NCI-H1048 (cell line): ENCODE measurements at places on chromosomes 5 and 9.

- no peak for DNase-seq
These were observed 26.6 kb upstream of the OR2K2 start for GRCh38 chr9:111356481-111357244.

DNA sequence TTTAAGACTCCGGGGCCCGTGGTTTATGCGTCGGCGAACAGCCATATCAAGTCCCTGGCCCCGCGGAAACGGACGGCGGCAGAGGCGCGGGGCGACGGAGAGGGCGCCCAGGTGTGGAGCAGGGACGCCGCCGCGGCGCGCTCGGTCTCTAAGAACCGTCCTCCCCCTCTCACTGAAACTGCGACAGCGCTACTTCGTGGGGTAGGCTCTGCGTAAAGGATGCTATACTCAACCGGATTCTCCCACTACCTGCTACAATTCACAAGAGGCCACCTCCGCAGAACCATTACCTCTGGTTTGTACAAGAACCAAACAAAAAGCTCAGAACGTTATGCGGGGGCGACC lies 404 bp downstream of the MRNIP start:
- DNase-seq, result no peak

GRCh38 chr9:101711330-101711941 lies 27.0 kb downstream of the GRIN3A start:
- DNase-seq, result no peak

GRCh38 chr5:111063709-111064322 lies 7.7 kb upstream of the TSLP start:
- no peak for DNase-seq

- no peak for DNase-seq
These were observed 110.5 kb downstream of the CACNA1B start for GRCh38 chr9:137988051-137988450.

DNA sequence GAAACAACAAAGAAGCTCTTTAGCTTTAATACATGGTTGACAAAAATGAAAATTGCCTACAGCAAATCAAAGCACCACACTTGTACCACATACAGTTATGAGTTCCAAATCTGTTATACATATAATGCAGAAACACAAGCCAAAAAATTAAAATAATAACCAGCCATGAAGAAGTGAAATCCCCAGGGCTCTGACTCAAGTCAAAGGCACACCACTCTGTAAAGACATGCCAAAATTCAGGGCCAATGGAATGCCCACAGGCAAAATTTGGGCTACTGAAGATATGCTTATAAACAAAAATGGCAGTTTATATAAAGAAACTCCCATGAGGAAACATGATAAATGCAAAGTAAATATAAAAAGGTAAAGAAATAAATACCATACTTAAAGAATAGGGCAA lies 29.0 kb downstream of the THBS4 start:
- DNase-seq, result no peak

DNA sequence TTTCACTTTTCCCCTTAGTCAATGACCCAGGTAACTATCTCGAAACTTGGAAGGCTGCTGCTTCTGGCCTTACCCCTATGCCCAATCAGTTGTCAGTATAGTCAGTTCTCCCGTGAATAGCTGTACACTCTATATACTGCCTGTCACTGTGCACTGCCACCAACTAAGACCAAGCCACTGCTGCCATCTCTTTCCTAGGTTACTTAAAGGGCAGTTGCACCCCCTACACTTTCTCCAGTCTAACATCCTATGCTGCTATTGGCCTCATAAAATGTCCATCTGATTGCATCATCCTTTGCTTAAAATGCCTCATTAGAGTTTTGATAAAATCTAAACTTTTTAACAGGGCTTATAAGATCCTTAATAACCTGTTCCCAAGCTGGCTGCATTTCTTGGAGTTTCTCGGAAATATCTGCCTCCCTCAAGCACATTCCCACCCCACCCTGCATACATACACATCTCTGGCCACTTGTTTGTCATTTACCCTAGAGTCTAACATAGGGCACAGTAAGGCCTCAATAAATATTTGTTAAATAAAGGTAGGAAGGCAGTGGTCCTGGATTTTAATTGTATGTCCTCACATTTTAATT lies 32.8 kb upstream of the TNFAIP8 start:
- no peak for DNase-seq

DNA sequence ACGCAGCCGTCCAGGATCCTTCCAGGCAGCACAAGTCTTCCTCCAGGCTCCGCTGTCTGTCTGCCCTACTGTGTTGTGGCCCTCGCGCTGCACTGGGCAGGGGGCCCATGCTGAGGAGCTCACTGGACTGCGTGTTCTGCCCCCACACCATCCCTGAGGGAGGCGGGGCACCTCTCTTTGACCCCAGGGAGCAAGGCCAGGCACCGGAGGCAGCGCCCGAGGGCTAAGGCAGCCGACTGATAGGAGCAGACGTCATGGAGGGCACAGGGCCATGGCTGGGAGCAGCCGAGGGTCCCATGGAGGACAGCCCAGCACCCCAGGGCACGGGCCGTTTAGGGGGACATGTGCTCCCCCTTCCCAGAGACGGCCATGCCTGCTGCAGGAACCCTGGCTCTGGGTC lies 46.7 kb downstream of the KCNT1 start:
- DNase-seq, result no peak

DNA sequence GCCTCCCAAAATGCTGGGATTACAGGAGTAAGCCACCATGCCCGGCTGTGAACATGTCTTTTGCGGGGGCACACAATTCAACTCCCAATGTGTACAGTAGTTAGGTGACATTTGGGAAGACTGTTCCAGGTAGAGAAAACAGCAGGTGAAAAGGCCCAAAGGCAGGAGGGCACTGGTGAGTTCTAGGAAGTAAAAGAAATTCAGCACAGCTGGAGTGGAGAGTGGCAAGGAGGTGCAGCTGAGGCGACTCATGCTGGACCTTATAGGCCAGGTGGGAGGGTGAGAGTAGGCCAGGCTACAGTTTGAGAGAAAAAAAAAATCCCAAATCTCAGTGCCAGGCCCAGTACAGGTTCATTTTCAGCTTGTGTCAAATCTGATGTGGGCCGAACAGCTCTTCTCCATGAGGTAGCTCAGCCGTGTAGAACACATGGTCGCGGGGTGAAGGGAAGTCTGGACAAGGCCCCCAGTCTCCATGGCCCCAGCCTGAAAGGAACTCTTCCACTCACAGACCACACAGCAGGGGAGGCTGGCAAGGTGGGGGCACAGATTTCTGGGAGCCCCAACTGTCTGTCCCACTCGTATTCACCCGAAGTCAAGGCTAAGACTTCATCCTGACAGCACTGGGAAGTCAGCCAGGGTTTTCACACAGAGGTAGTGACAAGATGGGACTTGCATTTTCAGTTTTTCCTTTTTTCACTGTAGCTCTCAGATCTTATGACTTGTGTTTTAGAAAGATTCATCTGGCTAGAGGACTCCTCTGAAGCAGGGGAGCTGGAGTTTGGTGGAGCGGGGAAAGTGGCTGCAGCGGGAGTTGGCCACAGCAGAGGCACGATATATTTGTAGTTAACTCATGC lies 4.5 kb upstream of the HNRNPAB start:
- DNase-seq, result no peak

GRCh38 chr9:462606-463005 lies 247.9 kb downstream of the DOCK8 start:
- no peak for DNase-seq

DNA sequence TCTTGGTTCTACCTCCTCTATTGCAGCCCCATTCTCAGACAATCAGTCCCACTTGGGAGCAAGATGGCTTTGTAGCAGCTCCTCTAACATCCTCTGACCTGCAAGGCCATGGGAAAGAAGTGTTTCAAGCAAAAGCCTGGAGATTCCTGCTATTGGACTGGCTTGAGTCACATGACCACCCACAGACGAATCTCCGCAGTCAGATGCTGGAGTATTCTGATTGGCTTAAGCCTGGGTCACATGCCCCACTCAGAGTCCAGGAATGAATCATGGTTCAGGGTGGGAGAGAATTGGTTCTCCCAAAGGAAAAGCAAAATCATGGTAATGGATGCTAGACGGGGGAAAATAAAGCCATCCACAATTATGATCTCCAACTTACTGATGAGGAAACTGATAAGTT lies 22.6 kb upstream of the LMX1B start:
- DNase-seq, result no peak

- no peak for DNase-seq
These were observed 689 bp upstream of the GLRA1 start for GRCh38 chr5:151925340-151925739.

GRCh38 chr9:3180696-3181048 lies 336.8 kb upstream of the PUM3 start:
- DNase-seq, result no peak

GRCh38 chr9:137606005-137606621 lies 627 bp downstream of the ARRDC1 start:
- no peak for DNase-seq

DNA sequence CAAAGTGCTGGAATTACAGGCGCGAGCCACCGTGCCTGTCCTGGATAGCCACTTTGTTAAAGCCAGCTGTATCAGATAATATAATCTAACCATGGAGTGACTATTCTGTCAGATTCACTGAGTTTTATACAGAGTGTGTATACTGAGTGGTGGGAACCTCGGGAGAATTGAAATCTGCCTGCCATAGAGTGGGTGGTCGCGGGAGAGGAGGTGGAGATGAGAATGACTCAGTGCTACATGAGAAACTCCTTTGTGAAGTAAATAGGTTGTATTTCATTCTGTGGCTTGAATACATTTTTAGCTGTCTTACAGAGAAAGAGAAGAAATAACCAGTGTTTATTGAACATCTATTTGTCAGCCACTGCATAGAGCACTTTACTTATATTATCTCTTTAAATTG lies 26.4 kb downstream of the ATP6V0E1 start:
- no peak for DNase-seq

DNA sequence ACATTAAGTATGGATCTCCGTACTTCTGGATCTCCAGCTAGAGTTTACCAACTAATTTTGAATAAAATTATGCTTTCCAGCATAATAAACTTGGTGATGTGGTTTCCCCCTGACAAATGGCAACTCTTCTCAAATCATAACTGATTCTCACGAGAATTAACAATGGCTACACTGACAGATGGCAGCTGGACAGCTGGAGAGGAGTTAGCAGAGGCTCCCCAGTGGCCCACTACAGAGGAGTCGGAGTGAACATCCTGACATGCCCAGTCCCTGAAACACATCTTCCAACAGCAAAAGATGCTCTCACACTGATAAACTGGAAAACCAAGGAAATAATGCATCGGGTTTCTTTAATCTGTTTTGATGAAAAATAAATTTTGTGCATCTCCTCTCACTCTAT lies 239.6 kb downstream of the MAN2A1 start:
- DNase-seq, result no peak

DNA sequence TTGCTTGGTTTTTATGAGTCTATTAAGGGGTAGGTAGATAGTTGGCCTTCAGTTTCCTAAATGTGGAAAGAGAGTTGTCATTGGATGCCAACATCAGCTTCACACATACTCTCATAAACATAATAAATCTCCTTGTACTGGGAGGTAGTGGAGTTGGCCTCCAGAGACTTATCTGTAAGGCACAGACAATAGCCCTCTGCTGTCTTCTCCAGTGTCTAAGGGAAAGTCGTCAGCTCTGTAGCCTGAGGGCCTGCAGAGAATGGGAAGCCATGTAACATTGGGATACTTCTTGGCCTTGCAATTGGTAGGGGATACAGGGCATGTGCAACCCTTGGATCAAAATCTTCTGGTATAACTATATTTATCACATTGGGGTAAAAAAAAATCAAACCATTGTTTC lies 331.9 kb upstream of the KLF9 start:
- no peak for DNase-seq

GRCh38 chr5:56011835-56012234 lies 17.1 kb upstream of the IL6ST start:
- no peak for DNase-seq

DNA sequence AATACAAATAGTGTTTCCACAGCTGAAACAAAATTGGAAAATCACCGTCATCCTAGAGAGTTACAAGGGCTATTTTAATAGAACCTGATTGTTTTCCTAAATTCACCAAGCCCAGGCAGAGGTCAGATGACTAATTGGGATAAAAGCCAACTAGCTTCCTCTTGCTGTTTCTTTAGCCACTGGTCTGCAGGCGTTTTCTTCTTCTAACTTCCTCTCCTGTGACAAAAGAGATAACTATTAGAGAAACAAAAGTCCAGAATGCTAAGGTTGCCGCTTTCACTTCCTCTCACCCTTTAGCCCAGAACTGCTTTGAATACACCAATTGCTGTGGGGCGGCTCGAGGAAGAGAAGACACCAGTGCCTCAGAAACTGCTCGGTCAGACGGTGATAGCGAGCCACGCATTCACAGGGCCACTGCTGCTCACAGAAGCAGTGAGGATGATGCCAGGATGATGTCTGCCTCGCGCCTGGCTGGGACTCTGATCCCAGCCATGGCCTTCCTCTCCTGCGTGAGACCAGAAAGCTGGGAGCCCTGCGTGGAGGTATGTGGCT lies at the start of gene TLR4:
TSS of gene TLR4 (plus strand) at position 380 of the 552 bp plus-strand sequence. CDS start at position 450, 70 bp downstream.
- no peak for DNase-seq

DNA sequence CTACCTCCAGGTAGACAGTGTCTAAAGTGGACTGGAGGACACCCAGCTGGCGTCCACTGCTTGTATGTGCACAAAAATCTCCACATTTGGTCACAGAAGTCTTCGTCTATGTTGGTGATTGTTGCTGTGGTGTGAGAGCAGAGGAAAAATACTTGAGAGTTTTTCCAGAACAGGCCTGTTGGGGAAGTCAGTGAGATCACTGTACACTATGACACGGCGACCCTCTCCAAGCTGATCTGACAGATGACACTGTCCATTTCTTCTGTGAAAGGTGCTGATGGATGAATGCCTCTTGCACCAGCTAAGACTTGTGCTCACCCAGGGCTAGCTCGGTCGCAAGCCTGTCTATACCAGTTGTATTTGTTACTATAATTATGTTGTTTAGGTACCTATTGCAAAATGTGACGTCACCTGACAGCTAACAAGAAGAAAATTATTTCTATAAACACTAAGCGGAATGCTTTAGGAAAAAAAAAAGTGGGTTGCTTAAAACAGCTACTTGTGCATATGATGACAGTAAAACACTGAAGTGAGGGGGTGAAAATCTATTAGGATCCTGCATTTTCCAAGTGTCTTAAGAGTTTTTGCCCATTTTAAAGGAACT lies 142.3 kb downstream of the ROR2 start:
- DNase-seq, result no peak

DNA sequence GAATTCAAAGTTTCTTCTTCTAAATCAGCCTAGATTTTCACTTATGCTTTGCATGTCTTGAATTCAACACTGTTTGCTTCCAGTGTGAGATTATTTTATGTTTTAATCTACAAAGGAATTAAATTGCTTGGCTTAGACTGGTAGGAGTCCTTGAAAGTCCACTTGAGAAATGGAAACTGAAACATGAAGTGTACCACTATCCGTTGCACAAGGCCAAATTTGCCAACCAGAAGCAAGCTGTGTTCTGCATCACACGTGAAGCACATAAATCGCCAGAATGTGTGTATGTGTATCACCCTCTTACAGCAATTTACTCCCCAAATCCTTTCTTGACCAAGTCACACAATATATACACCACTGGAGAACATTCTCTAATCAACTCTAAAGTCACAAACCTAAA lies 10.3 kb downstream of the SEMA6A start:
- DNase-seq, result no peak
